Stomach (tissue), 19 donors: ENCODE measurements at places on chromosomes 2 and 18.

DNA sequence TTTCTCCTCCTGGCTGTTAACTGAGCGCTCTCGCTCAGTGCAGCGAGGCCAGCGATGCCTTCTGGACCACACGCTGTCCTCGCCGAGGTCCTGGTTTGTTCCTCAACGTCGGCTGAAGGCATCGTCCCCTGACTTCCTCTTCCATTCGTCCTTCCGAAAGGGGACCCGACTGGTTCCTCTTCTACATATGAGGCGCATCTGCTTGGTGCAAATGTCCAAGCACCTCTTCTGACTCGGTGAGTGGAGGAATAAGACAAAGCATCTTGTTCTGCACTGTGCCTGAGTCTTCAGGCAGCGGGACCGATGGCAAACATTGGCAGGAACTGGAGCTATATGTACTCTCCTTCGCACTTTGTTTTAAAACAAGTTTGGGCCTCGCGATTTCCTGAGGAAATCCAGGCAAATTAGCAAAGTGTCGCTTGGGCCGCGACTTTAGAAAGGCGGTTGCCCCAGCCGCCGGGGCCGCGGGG lies 621 bp upstream of the KCNS3 start:
- H3K27ac ChIP-seq: peak overlapping the region; percentile 83
- H3K27me3 ChIP-seq: peaks cover 3% of the 10 kb centered on the region
- no peak for DNase-seq
- peak overlapping the region; percentile 69 for H3K4me3 ChIP-seq
- H3K36me3 ChIP-seq: no peaks in the 10 kb centered on the region

DNA sequence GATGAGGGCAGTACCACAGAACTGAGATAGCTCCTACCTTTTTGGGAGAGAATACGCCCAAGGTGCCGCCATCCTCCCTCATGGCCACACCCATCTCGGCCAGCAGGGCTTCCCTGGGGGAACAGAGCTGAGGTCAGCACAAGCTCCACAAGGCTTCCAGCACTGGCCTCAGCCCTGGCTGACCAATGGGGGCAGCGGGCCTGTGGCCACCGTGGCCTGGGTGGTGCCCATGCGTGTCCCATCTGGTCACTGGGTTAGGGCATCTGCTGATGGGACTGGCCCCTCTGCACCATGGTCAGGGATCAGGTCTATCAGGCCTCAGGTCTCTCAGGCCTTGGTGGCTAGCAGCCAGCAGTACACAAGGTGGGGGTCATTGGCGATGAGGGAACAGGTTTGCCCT lies 50.9 kb downstream of the KIF1A start:
- no peaks in the 10 kb centered on the region for H3K4me1 ChIP-seq
- no peak overlapping the region for H3K4me3 ChIP-seq
- H3K27ac ChIP-seq: no peak overlapping the region

DNA sequence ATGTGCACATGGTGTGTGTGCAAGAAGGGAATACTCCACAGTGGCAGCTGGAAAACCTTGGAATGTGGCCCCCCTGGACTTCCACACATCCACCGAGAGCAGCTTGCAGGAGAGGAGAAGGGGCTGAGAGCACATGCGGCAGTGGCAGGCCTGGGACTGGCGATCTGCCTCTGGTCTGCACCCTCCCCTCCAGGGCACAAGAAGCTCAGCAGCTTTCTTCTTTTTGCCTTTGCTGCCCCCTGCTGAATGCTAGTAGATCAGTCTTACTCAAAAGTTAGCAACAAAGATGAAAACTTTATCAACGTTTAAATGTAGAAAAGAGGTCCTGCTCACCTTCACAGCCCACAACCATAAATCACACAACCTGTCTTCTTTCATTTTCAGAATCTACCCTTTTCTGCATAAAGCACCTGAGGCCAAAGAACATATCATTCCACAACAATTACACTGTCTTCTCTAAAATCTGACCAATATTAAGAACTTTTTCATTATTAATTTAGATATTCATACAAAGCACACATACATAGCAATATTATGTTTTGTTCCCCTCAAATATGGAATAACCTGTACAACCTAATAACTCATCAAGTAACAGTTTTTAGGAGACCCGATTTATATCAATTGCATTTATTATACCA lies 34.6 kb downstream of the TGFBRAP1 start:
- peaks cover 33% of the 10 kb centered on the region for H3K4me1 ChIP-seq
- peak overlapping the region; percentile 76 for H3K27ac ChIP-seq
- H3K36me3 ChIP-seq: peaks cover 80% of the 10 kb centered on the region

- no peak overlapping the region for H3K27ac ChIP-seq
- H3K4me1 ChIP-seq: no peaks in the 10 kb centered on the region
- H3K27me3 ChIP-seq: no peaks in the 10 kb centered on the region
These were observed 7.7 kb upstream of the DSG3 start for GRCh38 chr18:31439807-31440325.

DNA sequence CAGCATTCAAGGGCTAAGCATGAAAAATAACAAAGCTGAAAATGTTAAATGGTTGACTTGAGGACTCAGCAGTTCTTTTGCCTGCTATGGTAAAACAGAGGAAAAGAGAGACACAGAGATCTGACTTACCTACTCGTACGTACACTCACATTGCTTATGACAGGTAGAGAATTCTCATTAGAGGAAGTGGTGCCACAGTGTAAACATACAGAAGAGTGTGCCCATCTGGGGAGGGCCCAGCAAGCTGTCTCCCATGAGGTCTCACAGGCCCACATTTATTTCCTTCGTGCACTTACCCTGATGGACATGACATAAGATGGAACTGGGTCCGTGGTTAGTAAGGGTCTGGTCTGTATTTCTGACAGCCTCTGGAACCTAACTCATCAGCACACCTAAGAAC lies 729.1 kb downstream of the BCL11A start:
- H3K4me1 ChIP-seq: no peaks in the 10 kb centered on the region
- H3K27me3 ChIP-seq: no peaks in the 10 kb centered on the region
- no peak overlapping the region for H3K4me3 ChIP-seq
- DNase-seq: peak; percentile 12
- H3K27ac ChIP-seq: no peak overlapping the region

- H3K4me3 ChIP-seq: no peak overlapping the region
- no peaks in the 10 kb centered on the region for H3K4me1 ChIP-seq
- H3K27ac ChIP-seq: no peak overlapping the region
- DNase-seq: no peak
- H3K27me3 ChIP-seq: no peaks in the 10 kb centered on the region
These were observed 108.3 kb upstream of the LRATD1 start for GRCh38 chr2:14524041-14524802.

DNA sequence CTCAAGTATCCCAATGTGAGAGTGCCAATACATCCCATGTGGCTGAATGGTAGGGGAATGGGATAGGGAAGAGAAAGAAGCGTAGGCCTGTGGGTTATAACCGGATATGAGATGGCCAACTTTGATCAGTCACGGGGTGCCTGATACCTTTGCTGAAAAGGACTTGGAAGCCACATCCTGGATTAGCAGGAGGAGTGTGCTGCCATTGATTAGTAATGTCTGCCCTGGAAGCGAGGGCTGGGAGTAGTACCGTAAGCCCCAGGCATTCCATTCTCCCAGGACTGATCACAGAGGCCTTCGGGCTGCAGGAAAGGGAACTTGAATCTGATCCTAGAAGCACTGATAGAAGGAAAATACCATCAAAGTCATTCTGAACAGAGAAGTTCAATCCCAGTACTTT lies 218.5 kb downstream of the TFCP2L1 start:
- H3K4me3 ChIP-seq: no peak overlapping the region
- no peaks in the 10 kb centered on the region for H3K36me3 ChIP-seq
- no peak overlapping the region for H3K27ac ChIP-seq
- H3K4me1 ChIP-seq: peaks cover 7% of the 10 kb centered on the region

GRCh38 chr2:165401285-165401852 lies 68.1 kb upstream of the CSRNP3 start:
- H3K27me3 ChIP-seq: no peaks in the 10 kb centered on the region
- peaks cover 6% of the 10 kb centered on the region for H3K4me1 ChIP-seq
- no peak overlapping the region for H3K27ac ChIP-seq
- DNase-seq: peak; percentile 89
- H3K4me3 ChIP-seq: no peak overlapping the region
- H3K36me3 ChIP-seq: no peaks in the 10 kb centered on the region

- H3K4me1 ChIP-seq: no peaks in the 10 kb centered on the region
- no peaks in the 10 kb centered on the region for H3K27me3 ChIP-seq
- DNase-seq: no peak
- H3K36me3 ChIP-seq: no peaks in the 10 kb centered on the region
- no peak overlapping the region for H3K27ac ChIP-seq
These were observed 168.8 kb upstream of the SPATS2L start for GRCh38 chr2:200137691-200138090.

GRCh38 chr18:58048081-58048642 lies 4.1 kb downstream of the NEDD4L start:
- no peak overlapping the region for H3K27ac ChIP-seq
- no peaks in the 10 kb centered on the region for H3K36me3 ChIP-seq
- H3K4me3 ChIP-seq: no peak overlapping the region
- no peak for DNase-seq
- peaks cover 41% of the 10 kb centered on the region for H3K4me1 ChIP-seq

GRCh38 chr2:64114063-64114911 lies 29.9 kb downstream of the PELI1 start:
- H3K4me3 ChIP-seq: no peak overlapping the region
- H3K27ac ChIP-seq: peak overlapping the region; percentile 82
- no peak for DNase-seq
- H3K4me1 ChIP-seq: peaks cover 29% of the 10 kb centered on the region
- no peaks in the 10 kb centered on the region for H3K27me3 ChIP-seq

DNA sequence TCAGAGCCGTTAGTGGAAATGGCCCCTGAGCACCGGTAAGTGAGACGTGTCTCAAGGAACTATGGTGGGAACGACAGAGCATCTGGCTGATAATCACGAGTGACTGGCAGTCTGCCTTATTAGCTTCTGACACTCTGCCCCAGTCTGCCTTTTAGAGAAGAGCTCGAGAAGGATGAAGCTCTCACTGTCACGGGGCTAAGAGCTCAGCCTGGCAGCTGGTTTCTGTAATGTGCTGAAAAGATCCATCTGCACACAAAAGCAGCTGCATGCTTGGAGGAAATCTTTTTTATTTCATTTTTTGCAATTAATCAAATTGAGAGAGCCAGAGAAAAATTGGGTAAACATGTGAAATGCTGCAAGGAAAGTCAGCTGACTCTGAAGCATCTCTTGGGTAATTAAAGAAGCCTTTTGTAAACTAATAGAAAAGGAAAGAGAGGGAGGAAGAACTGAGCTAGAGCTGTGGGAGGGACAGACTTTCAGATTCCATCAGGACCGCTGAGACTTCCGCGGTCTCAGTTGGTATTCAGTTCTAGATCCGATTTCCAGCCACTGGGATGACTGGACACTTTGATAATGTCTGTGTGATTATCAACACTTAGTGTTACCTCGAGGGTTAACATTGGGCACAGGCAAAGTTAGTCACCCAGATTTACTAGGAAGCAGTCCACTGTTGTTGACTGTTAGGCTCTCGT lies 24.4 kb downstream of the MBP start:
- H3K27ac ChIP-seq: peak overlapping the region; percentile 59
- H3K4me3 ChIP-seq: no peak overlapping the region
- DNase-seq: no peak
- H3K4me1 ChIP-seq: peaks cover 72% of the 10 kb centered on the region
- no peaks in the 10 kb centered on the region for H3K27me3 ChIP-seq
- peaks cover 19% of the 10 kb centered on the region for H3K36me3 ChIP-seq

- DNase-seq: no peak
- no peak overlapping the region for H3K4me3 ChIP-seq
- H3K36me3 ChIP-seq: no peaks in the 10 kb centered on the region
These were observed 298.4 kb downstream of the LPIN1 start for GRCh38 chr2:12044857-12045256.

DNA sequence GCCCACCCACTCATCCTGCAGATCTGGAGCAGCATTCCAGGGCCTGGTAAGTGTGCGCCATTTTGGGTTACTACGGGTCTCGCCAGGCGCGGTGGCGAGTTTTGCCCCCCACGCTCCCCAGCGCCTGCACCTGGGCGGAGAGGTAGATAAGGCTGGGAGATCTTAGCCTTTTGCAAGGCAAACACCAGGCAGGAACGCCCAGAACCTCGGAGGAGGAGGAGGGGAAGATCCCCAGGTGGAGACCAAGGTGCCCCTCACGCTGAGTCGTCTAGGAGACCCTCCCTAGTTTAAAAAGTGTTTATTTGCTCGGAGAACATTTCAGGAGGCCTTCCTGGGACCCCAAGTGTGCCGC lies 365 bp upstream of the RAMP1 start:
- H3K27ac ChIP-seq: no peak overlapping the region
- no peak for DNase-seq
- peak overlapping the region; percentile 64 for H3K4me3 ChIP-seq
- no peaks in the 10 kb centered on the region for H3K36me3 ChIP-seq

DNA sequence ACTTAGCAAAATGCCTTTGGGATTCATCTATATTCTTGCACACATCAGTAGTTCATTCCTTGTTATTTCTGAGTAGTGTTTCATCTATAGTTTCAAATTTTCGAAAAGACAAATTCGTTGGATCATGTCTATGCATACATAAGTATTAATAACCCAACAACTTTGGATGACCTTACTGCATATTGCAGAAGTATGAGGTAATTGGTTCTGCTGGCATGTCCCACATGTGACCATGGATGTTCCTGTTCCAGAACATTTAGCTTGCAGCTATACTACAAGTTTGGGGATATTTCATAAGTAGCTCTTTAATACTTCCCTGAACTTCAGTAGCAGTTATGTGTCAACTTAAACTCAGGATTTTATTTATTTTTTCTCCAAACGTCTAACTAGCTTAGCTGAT lies 44.9 kb downstream of the APLF start:
- no peak for DNase-seq
- no peaks in the 10 kb centered on the region for H3K36me3 ChIP-seq
- H3K27ac ChIP-seq: no peak overlapping the region
- H3K27me3 ChIP-seq: no peaks in the 10 kb centered on the region
- H3K4me1 ChIP-seq: no peaks in the 10 kb centered on the region
- H3K4me3 ChIP-seq: no peak overlapping the region

GRCh38 chr18:37175727-37176620 lies 347.0 kb downstream of the KIAA1328 start:
- H3K27me3 ChIP-seq: no peaks in the 10 kb centered on the region
- H3K4me3 ChIP-seq: no peak overlapping the region
- H3K36me3 ChIP-seq: peaks cover 9% of the 10 kb centered on the region

- H3K27me3 ChIP-seq: no peaks in the 10 kb centered on the region
- DNase-seq: no peak
- no peaks in the 10 kb centered on the region for H3K4me1 ChIP-seq
- no peak overlapping the region for H3K4me3 ChIP-seq
These were observed 111.4 kb downstream of the EIPR1 start for GRCh38 chr2:3265981-3266924.

GRCh38 chr2:239690651-239691631 lies 290.1 kb upstream of the HDAC4 start:
- H3K27me3 ChIP-seq: no peaks in the 10 kb centered on the region
- H3K4me1 ChIP-seq: peaks cover 8% of the 10 kb centered on the region
- no peak overlapping the region for H3K27ac ChIP-seq
- no peak for DNase-seq

DNA sequence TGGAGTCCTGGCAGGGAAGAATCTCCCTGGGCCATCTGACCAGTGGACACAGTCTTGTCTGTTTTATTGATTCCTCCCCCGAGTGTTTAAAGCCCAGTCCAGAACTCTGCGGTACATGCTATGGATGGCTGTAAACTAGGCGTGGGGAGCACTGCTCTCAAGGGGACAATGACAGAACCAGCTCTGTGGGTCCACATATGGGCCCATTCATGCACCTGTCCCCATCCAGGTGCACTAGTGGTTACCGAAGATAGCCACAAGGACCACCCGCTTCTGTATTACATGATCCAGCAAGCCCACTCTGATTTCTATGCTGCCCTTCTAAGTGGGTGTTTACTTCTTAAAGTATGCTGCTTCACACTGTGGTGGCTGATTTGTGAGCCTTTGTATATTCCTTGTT lies 21.0 kb downstream of the CHST10 start:
- H3K27me3 ChIP-seq: no peaks in the 10 kb centered on the region
- no peak overlapping the region for H3K4me3 ChIP-seq
- no peaks in the 10 kb centered on the region for H3K4me1 ChIP-seq
- no peak for DNase-seq
- no peak overlapping the region for H3K27ac ChIP-seq

GRCh38 chr2:96867756-96868554 lies 1.9 kb downstream of the SEMA4C start:
- H3K4me3 ChIP-seq: peak overlapping the region; percentile 92
- peak overlapping the region; percentile 98 for H3K27ac ChIP-seq
